ENCODE measurements at places on chromosomes 7 and 10.

DNA sequence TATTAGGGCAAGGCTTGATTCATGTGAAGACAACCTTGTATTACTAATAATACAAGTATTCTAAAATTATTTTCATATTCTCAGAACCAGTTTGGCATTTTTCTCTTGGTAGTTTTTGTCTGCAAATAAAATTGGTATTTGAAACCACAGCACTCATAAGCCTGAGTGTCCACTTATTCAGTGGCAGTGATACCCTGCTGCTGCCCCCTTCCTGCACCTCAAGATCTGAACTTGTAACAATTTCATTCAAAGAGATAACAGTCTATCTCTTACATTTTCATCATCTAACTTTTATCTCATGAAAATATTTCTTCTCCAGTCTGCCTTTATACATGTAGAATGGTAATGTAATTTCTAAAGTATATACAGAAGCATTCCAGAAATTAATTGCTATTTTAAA lies 9.3 kb downstream of the TFAM start:
- DNase-seq, result no peak

DNA sequence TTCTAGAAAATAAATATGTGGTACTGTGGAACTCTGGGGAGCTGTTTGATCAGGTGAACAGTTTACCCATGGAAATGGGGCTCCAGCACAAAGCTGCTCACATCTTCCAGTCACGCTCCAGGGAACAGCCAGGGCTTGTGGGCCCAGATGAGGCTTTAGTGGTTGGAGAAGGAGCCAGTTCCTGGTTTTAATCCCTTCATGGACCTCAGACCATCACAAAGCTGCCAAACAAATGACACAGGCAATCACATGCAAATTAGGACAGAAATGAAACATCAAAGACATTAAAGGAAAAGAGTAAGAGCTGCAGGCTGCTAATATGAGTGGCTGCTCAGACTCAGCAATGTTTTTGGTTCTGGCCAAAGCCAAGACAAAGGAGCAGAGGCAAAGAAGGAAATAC lies 2.2 kb upstream of the ATP6V0E2 start:
- DNase-seq, result no peak

GRCh38 chr10:104440221-104440620 lies 86.6 kb downstream of the CFAP58 start:
- DNase-seq, result no peak

GRCh38 chr7:157372300-157373232 lies 35.8 kb downstream of the DNAJB6 start:
- DNase-seq, result no peak

DNA sequence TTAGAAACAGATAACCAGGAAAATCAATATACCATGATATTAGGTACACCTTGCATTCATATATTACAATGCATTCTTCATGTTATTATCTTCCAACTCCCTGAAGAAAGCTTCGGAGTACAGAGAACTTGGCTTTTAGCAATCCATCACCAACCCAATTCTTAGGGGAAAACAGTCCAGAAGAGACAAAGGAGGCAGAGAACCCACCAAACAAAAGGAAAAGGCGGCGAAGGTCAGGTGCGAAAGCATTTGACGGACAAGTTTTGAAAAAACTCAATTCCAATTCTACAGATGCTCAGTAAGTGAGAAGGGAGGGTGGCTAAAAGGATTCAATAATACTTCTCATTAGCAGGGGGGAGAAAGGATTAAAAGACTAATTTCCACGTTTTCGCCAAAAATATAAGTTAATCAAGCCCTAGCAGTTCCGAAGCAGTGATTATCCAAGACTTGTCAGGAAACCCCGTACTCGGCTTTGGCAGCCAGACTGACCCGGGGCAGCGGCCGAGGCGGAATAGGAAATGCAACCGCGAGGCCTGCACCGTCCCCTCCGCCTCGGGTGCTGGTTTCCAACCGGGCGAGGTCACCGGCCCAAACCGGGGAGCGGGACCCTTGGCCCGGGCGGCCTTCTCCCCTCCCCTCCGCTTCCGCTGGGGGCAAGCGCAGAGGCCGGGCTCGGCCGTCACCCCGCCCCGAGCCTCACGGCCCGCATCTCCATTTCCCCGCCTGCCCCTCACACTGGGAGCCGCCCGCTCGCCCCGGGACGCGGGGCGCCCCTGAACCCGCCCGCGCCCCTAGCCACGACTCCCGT lies 747 bp downstream of the GDI2 start:
- DNase-seq, result peak; percentile 19

DNA sequence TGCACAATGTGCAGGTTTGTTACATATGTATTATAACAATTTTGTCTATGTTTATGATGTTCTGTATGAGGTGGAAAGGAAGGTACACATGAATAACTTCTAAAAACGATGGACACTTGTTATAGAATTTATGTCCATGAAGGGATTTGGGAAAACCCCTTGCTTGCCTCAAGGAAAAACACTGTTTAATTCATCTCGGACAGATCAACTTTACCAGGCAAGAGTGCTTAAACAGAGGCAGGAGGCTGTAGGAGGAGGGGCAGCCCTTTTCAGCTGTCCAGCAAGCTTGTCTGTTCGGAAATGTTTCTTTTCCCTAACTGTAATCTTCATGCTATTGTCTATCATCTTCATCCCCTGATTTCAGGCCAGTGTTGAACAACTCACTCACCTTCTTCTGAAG lies 200.9 kb downstream of the CDC14C start:
- no peak for DNase-seq

All from stimulated activated CD4-positive, alpha-beta T cell treated with anti-CD3 and anti-CD28 coated beads, Interleukin-4, amount 100 ng/mL, for 48 hours (primary cell).